ENCODE measurements at places on chromosomes 12 and 14.

GRCh38 chr12:76451528-76451927 lies 103.3 kb upstream of the BBS10 start:
- no peak for DNase-seq

GRCh38 chr12:3885277-3886094 lies 12.3 kb upstream of the PARP11 start:
- no peak for DNase-seq

- DNase-seq: no peak
Observed at GRCh38 chr12:8692573-8692972, 5.2 kb upstream of the RIMKLB start.

DNA sequence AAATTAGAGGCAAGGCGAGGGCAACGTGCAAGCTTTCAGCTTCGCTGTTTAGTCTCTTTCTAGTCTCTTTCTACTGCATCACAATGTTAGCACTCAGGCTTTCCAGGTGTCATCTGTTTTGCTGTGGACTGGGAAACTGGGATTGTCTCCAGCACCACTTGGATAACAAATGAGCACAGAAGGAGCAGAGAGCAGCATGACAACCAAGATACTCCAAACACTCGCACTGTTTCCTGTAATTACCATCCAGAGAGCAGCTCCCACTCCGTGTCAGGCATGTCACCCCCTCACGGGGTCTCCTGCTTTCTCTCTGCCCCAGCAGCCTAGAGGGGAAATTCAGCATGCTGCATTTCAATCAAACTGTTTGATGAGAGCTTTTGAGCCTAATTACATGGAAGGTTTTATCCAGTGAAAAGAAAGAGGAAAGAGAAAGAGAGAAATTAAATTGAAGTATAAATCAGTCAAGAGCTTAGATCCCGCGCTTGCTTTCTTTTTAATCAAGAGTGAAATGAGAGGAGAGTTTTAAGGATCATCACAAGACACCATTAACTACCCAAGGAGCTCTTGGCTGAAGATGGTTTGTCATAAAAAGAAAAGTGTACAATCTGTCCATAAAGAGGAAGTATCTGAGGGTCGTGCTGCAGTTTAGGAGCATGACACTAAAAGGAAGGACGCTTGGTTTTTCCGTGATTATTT lies 917.7 kb downstream of the DIO2 start:
- DNase-seq: no peak

GRCh38 chr12:69090722-69091121 lies 148.6 kb upstream of the CPSF6 start:
- DNase-seq: no peak

GRCh38 chr12:124814741-124815613 lies 48.7 kb downstream of the SCARB1 start:
- no peak for DNase-seq

DNA sequence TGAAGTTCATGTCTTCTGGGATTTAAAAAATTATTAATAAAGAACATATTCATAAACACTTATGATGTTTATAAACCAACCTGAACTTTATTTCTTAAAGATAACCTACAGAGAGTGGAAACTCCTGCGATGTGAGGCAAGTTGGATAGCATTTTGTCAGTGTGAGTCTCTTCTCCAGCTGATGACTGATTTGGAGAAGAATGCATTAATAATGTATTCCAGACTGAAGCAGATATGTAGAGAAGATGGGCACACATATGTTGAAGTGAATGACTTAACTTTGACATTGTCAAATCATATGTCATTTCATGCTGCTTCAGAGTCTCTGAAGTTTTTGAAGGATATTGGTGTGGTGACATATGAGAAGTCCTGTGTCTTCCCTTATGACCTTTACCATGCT lies 7.3 kb downstream of the HELB start:
- no peak for DNase-seq

DNA sequence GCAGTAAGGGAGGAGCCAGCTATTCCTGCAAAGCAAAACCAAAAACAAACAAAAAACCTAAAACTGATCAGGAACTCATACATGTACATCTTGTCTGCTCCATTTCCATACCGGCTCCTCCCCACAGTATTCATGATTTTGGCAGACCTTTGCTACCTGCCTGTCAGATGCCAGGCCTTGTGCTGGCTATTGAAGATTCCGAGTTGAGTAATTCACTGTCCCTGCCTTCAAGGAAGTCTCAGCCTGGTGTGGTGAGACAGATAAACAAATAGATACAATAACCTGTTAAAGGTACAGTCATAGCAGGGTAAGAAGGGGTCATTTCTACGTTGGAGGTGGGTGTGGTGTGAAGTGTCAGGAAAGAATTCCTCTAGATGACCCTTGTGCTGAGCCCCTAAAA lies 42.7 kb downstream of the SUSD6 start:
- DNase-seq: no peak

DNA sequence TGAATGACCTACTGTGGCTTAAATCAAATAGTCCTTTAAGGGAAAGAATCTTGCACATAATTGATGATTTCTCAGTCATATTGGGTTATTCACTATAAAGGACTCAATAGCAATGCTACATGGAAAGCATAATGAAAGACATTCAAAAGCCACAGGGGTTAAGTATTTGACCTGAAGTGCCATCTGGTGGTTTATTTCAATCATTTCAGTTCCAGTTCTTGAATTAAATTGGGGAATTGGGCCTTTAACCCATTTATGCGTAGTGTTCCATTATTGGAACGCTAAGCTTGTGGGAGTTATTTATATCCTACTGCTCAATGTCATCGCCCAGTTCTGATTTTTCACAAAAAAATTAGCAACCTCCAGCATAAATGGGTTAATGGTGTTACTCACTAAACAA lies 41.3 kb upstream of the C12orf71 start:
- no peak for DNase-seq

DNA sequence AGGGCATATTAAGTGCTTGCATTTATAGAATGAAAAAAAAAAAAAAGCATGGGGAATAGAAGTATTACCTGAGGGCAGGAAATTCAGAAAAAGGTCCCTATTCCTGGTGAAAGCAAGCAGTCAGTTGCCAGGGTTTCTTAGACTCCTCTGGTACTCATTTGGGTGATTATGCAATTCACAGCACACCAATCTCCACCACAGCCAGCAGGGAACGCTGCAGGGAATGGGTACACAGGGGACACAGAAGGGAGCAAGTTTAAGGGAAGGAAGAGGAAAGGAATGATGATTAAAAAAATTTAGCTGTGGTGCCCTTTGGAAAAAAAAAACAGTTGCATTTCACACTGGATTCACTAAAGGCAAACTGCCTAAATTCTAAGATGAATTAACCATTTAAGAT lies 14.2 kb downstream of the BLTP3B start:
- DNase-seq: no peak

- no peak for DNase-seq
Observed at GRCh38 chr12:86376052-86376451, 119.9 kb upstream of the MGAT4C start.

GRCh38 chr12:120126635-120127005 lies 10.1 kb upstream of the RAB35 start:
- no peak for DNase-seq

- no peak for DNase-seq
Observed at GRCh38 chr14:90204516-90204915, 51.8 kb upstream of the PSMC1 start.

DNA sequence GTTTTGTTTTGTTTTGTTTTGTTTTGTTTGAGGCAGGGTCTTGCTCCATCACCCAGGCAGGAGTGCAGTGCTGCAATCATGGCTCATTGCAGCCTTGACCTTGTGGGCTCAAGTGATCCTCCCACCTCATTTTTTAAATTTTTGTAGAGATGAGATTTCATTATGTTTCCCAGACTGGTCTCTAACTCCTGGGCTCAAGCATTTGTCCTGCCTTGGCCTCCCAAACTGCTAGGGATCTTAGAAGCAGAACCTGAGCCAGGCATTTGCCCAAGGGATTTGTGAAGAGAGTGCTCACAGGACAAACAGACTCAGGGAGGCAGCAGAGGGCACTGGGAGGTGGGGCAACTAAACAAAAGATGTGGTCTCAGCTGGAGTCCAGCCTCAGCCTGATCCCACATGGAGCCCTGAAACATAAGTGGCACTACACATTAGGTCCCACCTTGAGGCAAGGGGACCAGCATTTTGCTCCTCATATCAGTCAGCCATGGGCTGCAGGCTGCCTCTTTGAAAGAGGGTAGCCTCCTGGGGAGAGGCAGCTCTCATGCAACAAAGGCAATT lies 86.2 kb upstream of the CMKLR1 start:
- DNase-seq: no peak

- no peak for DNase-seq
Observed at GRCh38 chr12:124680863-124681778, 113.7 kb upstream of the NCOR2 start.

DNA sequence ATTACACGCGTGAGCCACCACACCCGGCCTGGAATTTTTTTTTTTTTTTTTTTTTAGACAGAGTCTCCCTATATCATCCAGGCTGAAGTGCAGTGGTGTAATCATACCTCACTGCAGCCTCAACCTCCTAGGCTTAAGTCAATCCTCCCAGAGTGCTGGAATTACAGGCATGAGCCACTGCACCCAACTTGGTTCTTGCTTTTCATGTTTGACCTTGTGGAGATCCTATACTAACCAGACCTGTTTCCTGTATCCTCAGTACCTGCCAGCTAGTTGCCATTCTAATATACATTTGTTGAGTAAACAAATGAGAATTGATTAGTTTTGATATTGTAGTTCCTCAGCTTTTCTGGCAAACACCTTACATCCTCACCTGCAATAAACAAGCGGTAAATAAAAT lies 3.2 kb upstream of the VSIG10 start:
- DNase-seq: no peak

GRCh38 chr12:7189398-7190267 lies at the start of gene PEX5:
PEX5 (plus strand) TSS chr12:7189686; CDS start chr12:7190378, 692 bp downstream.
- DNase-seq: peak; percentile 73

GRCh38 chr12:55068416-55069010 lies 48.7 kb downstream of the NEUROD4 start:
- no peak for DNase-seq

DNA sequence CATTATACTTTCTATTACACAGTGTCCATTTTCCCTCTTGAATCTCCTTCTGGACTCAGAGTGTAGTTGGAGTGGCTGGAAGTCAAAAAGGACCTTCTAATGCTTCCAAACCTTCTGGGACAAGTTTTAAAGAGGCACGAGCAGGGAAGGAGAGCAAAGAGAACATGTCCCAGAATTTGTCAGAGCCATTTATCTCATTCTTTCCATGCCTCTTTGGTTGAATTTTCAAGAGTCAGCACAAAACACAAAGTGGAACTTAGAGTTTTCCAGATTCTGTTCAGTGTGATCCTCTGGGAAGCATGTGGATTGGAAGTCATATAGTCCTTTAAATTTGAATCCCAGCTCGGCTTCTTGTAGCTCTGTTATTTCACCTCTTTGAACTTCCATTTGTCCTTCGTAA lies 138.2 kb upstream of the PWP1 start:
- DNase-seq: no peak

- no peak for DNase-seq
Observed at GRCh38 chr12:76634133-76634532, 74.6 kb upstream of the OSBPL8 start.

DNA sequence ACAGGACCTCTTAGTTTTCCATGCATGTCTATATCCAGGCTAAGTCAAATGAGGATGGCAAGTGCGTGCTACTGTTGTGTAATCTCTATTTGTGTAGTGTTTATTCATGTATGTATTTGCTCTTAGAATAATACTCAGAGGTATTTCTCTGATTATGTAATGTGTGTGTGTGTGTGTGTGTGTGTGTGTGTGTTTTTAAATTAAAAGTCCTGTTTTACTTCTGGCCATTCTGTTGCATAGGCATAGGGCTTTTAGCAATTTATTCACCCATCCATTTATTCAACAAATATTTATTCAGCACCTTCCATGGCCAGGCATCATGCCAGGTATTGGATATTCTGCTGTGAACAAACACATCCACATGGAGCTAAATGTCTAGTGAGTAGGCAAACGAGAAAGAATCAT lies 63.5 kb downstream of the PELI2 start:
- no peak for DNase-seq

GRCh38 chr12:39301422-39301821 lies 141.5 kb downstream of the KIF21A start:
- no peak for DNase-seq

DNA sequence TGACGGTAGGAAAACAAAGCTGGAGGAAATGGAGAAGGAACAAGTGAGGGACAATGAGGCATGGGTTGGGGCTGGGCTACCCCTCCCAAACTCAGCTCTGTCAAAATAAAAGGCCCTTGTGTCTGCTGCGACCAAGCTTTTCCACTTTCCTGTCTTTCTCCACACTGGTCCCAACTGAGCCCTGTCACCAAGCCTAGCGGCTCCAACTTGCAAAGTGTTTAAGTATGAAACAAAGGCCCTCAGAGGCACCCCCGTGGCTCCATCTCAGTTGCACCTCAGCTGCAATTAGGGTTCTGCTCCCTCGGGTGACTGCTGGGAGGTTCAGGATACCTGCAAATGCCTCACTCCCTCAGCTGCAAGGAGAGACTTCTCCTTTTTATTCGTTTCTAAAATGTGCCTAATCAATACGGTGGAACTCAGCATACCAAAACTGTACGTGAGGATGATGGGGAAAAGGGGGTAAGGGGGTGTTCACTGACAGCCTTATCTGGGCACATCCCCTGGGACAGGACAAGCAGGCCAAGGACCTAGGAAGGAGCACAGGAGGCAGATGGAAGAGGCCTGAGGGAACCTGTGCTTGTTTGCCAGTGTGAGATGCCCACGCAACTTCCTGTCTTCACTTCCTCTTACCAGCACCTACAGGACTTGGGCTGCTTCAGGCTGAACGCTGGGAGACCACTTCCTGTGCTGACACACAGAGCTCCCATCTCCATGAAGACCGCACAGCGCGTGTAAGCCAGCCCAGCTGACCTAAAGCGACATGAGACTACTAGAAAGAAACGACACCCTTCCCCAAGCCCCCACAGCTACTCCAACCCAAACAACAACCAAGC lies 8.9 kb downstream of the VAMP1 start:
- DNase-seq: peak; percentile 65

- DNase-seq: no peak
Observed at GRCh38 chr12:643475-644302, 19.6 kb downstream of the NINJ2 start.

- DNase-seq: no peak
Observed at GRCh38 chr14:59394268-59394667, 70.9 kb downstream of the GPR135 start.

GRCh38 chr12:120474616-120474960 lies 5.0 kb upstream of the SRSF9 start:
- no peak for DNase-seq

- DNase-seq: no peak
Observed at GRCh38 chr12:41743835-41744234, 400.8 kb downstream of the GXYLT1 start.

- DNase-seq: no peak
Observed at GRCh38 chr14:55893705-55894104, 224.5 kb upstream of the PELI2 start.

DNA sequence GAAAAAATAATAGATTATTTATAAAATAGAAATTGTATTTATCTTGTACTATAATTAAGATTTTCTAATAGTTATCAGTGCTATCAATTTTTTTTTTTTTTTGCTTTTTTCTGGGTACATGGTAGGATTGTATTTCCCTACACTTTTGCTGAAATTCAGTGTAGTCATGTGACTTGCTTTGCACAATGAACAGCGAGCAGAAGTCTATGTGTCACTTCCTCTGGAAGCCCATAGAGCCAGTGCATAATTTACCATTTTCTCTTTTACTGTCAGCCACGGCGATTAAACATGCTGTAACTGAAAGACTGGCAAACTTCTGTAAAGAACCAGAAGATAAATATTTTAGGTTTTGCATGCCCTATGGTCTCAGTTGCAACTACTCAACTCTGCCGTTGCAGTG lies 80.8 kb upstream of the PPP1R12A start:
- DNase-seq: no peak

GRCh38 chr12:27186022-27186839 lies 57.9 kb upstream of the STK38L start:
- no peak for DNase-seq
